ENCODE measurements at places on chromosomes 2 and 18.

- no peak for DNase-seq
Observed at GRCh38 chr18:57856557-57857280, 53.6 kb upstream of the ATP8B1 start.

GRCh38 chr2:98472132-98472650 lies 27.5 kb downstream of the INPP4A start:
- peak; percentile 31 for DNase-seq

DNA sequence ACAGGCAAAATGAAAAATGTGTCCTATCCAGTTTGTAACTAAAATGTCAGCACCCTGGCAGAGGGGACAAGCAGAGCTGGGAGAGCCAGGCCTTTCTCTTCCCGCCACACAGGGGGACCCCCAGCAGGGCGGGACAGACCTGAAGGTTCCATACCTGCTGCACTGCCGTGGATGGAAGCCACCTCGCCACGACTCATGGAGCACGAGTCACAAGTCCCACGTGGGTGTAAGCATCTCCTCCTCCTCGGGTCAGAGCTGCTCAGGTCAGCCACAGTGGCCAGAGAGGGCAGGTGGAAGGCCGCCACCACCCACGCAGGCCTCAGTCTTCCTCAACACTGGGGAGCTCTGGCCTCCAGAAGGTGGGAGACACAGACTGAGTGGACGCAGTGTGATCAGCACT lies 21.0 kb downstream of the C1QL2 start:
- no peak for DNase-seq

DNA sequence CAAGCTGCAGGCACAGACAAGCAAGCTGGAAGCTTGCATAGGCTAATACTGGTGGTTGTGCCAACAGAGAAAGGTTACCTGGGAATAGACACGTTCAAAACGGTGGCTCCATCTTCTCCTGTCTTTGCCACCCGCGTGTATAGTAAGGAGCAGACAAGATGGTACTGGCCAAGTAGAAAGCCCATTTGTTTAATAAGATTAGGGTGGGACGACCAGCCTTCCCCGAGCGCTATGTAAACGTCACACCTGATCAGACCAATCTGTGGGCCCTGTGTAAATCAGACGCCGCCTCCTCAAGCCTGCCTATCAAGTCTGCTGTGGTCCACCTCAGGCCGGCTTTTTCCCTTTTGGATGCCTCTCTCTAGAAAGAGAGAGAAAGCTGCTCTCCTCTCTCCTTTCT lies 189.2 kb downstream of the LAMA1 start:
- no peak for DNase-seq

GRCh38 chr2:84526562-84526961 lies 10.3 kb downstream of the DNAH6 start:
- DNase-seq, result no peak

DNA sequence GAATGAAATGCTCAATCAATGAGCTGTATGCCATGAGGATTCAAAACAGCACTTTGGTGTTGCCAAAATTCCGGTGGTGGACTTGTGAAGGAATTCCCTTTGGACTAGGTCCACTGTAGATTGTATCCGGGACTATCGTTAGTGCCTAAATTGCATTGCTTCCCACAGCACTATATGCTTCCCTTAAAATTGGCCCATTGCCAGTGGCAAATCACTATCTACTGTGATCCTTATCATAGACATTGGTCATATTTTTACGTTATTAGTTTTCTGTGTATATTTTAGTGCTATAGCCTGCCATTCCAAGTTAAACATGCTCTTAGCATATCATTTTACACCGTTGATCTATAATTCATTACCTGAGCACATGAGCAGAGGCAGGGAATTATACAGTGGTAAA lies 1.7 kb downstream of the PJVK start:
- no peak for DNase-seq

GRCh38 chr2:84716564-84716963 lies 164.3 kb downstream of the TRABD2A start:
- DNase-seq, result no peak

DNA sequence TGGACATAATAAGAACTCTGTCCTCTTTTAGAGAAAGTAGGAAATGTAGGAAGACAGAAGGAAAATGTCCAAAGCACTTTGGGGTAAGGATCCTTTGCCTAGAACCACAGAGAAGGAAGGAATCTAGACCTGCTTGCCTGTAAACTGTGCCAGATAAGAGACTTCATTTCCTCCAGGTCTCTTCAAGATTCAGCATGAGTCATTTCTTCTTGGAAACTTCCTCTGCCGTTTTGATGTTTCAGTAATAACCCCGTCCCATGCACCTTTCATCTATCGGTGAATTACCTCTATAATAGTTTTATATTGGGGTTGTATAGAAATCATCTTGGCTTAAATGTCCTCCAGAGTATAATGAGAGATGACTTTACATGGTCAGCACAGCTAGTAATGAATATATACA lies 63.2 kb upstream of the LRATD1 start:
- no peak for DNase-seq

DNA sequence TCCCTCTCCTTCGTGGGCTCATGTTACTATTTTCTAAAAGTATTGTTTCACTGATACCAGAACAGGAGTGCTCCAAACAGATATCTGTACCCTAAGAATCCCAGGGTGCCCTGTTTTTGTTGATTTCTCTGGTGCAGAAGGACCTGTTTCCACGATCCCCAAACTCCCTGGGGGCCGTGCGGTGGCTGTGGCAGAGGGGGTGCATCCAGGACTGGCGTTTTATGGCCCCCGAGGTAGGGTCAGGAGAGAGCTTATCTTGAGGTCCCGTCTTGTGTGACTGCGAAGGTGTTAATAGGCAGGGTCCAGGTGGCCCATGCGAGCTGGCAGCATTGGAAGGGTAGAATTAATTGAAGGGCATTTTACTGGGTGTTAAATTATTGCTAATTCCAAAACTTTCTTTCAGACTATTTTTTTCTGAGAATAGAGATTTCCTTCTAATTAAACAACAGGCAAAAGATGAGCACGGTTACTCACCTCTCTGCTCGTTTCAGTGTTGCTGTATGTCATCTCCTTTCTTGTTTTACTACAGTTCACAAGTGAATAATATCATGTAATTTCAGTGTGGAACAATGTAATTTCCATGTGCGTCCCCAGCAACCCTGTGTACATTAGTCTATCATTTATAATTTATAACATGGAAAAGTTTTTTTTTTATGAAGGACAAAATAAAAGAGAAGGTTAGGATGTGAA lies 8.2 kb downstream of the TWIST2 start:
- DNase-seq, result no peak

DNA sequence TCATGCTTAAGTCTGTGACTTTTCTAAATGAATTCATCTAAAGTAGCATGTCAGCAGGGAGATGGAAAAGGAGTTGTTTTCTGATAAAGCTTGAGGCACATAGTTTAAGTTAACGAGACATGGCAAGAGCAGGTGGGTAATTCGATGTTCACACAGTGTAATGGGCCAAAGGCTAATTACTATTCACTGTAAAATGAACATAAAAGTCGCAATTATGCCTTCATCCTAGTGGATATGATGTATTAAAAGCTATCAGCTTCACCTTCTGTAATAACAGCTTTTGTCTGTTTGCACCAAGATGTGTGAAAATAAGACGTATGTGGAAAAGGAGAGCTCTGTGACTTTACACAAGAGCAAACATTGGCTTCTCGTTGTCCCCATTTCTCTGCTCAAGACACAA lies 94.2 kb upstream of the CDH20 start:
- no peak for DNase-seq

- DNase-seq, result no peak
Observed at GRCh38 chr18:10166164-10166807, 252.5 kb downstream of the VAPA start.

- DNase-seq, result no peak
Observed at GRCh38 chr2:128791120-128791984, 472.7 kb upstream of the HS6ST1 start.

DNA sequence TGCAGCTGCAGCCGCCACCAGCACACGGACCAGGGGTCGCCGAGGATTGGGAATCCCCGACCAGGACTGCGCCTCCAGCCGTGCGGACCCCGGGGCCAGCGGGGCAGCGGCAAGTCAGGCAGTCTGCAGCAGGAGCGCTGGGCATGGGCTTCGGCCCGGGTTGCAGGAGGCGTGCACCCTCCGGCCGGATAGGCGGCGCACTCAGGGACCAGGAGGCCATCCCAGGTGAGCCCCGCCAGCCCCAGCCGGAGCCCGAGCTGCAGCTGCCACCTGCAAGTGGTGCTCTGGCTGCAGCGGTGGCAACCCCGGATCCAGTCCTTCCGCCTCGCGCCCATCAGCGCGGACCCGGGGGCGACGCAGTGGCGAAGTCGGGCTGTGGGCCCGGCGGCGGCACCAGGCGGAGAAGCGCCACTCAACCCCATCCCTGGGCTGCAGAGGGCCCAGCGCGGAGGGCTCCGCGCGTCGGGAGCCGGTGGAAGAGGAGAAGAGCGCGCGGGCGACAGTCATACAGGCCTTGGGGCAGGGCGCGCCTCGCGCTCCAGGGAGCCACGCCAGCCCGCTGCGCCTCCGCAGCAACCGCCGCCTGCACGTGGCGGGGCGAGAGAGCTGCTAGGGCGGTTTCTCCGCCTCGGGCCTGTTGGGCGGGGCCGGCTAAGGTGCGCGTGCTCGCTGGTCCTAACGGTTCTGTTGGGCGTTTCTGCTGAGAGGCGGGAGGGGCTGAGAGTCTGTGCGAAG lies 73.8 kb downstream of the RPIA start:
- no peak for DNase-seq

GRCh38 chr2:219205165-219205538 lies 1.4 kb upstream of the ZFAND2B start:
- DNase-seq, result no peak

DNA sequence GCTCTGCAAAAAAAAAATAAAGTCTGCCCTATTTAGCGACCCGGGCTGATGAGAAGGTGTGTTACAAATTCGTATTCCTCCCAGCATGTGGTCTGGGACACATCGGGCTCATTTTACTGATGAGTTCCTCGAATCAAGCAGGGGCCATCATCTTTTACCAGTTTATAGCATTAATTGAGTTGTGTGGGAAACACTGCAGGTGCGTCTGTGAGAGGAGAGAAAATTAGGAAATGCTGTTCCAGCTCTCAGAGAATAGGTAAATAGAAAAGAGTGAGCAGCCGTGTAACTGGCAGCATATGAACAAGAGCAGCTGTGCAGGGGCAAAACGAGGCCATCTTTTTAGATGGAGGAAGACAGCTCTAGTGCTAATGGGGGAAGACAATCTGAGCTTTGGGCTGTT lies 216.7 kb downstream of the SETBP1 start:
- DNase-seq, result peak; percentile 75

DNA sequence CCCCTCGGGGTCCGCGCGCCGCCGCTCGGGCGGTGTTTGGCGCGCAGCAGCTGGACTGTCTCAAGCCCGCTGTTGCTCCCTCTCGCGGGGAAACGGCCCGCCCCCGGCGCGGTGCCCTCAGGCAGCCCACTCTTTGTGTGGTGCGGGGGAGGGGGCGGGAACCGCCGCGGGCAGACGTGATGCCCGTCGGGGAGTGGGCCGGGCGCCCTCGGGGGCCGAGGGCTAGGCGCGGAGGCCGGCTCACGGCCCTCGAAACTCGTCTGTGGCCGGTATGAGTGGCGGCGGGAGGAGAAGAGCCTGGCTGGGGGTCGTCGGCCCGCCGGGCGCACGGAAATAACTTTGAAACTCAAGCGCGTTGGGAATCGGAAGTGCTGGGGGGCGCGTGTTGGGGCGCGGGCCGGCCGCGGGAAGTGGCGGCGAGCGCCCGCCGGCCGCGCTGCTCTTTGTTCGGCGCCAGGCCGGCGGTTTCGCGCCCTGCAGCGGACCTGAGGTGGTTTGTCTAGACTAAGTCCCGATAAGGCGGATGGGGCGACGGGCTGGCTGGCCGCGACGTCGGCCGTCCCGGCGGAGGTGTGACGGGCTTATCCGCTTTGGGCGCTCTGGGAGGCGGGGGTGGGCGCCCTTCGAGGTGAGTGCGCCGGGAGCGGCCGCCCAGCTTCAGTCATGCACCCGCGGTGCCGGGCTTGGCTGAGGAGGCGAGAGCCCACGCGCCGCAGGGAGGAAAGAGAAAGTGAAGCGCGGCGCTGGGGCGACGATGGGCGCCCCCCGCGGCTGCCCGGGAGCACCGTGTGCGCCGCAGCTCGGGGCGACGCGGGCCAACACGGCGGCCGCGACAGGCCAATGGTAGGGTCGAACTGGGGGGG lies 679 bp downstream of the PTMA start:
- no peak for DNase-seq

DNA sequence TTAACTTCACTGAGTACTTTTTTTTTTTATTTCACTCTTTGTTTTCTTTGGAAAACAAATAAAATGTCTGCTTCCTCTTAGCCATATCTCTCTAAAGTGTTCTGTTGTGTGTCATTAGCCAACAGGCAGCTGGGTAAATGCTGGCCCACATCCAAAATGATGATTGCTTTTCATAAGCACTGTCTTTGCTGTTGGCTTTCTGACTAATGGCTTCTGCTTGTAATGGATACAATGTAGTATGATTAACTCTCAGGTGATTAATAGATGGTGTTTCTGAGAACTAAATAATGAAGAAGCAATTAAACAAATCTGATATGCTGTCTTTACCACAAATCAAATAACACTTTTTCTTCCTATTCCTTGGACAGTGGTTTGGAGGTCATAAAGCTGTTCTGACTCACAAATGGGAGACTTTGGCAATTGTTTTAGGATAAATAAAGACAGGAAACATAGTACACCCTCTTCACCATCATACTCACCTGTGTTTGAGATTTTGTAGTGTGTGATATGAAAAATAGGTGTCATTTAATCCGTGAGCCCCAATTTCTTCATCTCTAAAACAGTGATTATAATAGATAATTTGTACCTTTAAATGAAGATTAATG lies 888.4 kb downstream of the TSN start:
- peak; percentile 94 for DNase-seq

- DNase-seq, result no peak
Observed at GRCh38 chr18:70420146-70420898, 131.5 kb downstream of the SOCS6 start.

- DNase-seq, result no peak
Observed at GRCh38 chr2:101516823-101517690, 42.1 kb upstream of the RFX8 start.

- DNase-seq, result no peak
Observed at GRCh38 chr18:435940-436339, 64.6 kb downstream of the COLEC12 start.

DNA sequence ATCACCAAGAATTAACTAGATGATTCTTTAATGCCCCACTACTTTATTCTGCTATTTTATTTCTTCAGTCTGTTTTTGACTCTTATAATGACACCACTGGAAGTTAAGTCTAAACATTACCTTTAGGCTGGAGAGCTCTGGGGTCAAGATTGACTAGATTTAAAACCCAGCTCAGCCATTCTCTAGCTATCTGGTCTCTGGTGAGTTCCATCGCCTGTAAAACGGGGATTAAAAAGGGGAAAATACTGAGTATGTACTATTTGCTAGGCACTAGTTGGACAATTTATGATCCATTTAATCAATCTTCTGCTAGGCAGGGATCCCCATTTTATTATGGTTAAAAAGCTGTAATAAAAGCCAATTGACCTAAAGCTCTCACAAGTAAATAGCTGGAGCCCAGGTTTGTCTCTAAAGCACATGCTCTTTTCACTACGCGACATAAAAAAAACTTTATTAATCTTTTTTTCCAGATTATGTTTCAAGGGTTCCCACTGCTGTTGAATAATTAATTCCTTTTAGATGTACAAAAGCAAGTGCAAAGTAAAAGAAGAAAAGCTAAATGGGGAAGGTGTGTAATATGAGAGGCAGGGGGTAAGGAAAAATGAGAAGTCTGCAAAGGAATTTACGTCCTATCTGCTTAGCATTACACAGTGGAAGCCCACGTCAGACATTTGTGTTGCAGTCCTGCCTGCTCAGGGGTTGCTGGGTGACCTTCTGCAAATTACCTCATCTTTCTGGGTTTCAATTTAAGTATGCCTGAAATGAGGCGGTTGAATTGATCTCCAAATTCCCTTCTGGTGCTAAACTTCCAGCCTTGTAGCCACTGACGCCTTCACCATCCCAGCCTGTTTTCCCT lies 918 bp upstream of the NABP1 start:
- no peak for DNase-seq
